Stimulated activated CD8-positive, alpha-beta memory T cell treated with anti-CD3 and anti-CD28 coated beads, Interleukin-15, amount 100 ng/mL, for 48 hours (primary cell): ENCODE measurements at places on chromosomes 13 and 19.
A peak's percentile ranks its signal among the peaks of the same experiment; 100 is the strongest.

GRCh38 chr19:10551698-10552301 is 8.1 kb downstream of the ATG4D start:
- DNase-seq = no peak

GRCh38 chr19:44891016-44891882 is at the start of gene TOMM40:
Gene TOMM40, plus strand, starts transcription at chr19:44891254. Its CDS starts 162 bp downstream, at chr19:44891416.
- peak; percentile 13 for DNase-seq

DNA sequence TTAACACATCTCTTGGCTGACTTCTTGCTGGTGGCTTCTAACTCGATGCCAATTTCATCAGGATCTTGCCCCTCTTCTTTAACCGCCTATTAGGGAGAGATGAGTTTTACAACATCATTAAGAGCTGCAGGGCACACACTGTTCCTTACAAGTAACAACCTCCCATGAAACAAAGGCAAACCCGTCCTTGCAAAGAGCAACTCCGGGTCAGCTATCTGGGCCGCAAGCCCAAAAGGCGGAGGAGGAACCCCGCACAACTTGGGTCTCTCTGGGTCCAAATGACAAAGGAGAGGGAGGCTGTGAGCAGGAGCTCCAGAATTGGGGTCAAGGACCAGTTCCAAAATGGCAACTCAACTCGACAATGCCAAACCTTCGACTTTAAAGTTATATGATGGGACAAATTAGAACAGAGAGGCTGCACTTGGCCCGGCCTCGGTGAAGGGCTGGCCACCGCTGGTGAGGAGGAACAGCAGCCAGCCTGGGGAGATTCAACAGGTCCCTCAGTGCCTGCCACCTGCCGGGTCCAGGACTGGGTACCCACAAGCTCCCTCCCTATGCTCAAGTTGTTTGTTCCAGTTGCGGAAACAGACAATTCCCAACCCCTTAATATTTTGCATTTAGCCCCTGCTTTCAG is 1.1 kb downstream of the SAFB2 start:
- DNase-seq = no peak

GRCh38 chr19:13001502-13002165 is 6.4 kb downstream of the NFIX start:
- DNase-seq = no peak

DNA sequence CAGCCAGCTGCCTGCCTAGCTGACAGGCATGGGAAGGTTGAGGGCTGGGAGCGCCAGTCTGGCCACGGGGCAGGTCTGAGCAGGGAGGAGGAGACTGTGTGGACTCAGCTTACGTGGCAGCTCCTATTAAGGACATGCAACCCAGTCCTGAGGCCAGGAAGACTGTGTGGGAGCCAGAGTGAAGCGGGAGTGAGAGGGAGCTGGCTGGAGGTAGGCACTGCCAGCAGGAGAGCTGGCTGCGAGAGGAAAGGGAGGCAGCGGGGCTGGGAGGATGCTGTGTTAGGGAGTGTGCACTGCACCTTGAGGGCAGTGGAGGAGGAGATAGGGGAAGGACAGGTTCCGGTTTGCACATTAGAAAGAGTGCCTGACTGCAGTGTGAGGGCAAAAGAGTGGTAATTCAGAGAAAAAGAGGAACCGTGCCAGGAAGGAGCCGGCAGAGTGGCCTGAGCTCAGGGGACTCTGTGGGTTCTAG is 99.2 kb downstream of the SLC7A1 start:
- DNase-seq = no peak

DNA sequence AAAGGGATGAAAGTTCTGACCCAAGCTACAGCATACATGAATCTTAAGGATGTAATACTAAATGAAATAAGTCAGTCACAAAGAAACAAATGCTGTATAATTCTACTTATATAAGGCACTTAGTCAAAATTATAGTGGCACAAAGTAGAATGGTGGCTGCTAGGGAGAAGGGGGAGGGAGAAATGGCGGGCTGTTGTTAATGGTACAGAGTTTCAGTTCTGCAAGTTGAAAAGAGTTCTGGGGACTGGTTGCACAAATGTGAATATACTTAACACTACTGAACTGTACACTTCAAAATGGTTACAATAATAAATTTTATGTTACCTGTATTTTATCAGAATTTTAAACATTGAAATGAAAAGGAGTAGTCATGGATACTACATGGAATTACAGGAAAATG is 48.9 kb upstream of the CLDN10 start:
- DNase-seq = no peak
